Thyroid gland (tissue), 4 donors: ENCODE measurements at places on chromosomes 6 and 20. TPM values are rescaled to one million over a fixed set of nuclear protein-coding genes. Genes with fewer than 3 reads are reported as not detected.

Gene DSP
- 144 TPM for total RNA-seq

GRCh38 chr6:130882370-130882769 lies 55.2 kb downstream of the SMLR1 start:
- no peak for DNase-seq

- no peak for DNase-seq
Observed at GRCh38 chr6:82989736-82990290, 75.8 kb downstream of the UBE3D start.

Gene BMP2
- 19.3 TPM for total RNA-seq

Gene SNAP25
- 0.67 TPM for total RNA-seq

DNA sequence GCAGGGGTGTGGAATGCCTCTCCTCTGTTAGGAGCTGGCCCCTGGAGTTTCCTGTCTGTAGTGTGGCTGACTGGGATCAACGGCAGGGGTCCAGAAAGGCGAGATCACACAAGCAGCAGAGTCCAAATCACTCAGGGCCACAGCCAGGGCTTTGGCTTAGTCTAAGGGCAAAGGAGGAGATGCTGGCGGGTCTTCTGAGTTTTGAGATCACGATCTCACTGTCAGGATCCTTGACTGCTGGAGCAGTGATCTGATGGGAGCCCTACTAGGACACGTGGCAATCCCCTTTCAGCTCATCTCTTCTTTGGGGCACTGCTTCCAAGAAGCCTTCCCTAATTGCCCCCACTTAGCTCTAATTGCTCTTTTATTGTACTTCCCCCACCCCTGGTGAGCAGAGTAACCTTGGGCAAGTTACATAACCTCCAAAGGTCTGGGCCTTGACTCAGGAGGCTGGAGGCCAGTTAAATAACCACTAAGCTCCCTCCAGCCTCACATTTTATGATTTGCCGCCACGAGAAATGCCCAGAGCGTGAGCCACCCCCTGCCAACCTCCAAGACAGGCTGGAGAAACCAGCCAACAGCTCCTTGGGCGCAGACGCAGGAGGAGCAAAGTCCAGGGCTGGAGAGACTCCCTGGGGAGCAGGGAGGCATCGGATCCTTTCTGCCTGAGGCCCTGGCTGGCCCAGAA lies 12.0 kb downstream of the KCNK5 start:
- DNase-seq, result no peak

Gene PTGIS
- 4.4 TPM for total RNA-seq

GRCh38 chr6:20223141-20223540 lies 10.9 kb upstream of the MBOAT1 start:
- no peak for DNase-seq
